ENCODE measurements at places on chromosomes 6 and 20. TPM values are rescaled to one million over a fixed set of nuclear protein-coding genes. Genes with fewer than 3 reads are reported as not detected.

TP53TG5 gene
- not detected for total RNA-seq

PRL gene
- total RNA-seq, result not detected

BPIFA1 gene
- not detected for total RNA-seq

PSORS1C1 gene
- not detected for total RNA-seq

C6orf118 gene
- not detected for total RNA-seq

RAMACL gene
- 0.36 TPM for total RNA-seq

VIP gene
- not detected for total RNA-seq

SAPCD1 gene
- total RNA-seq, result 12.0 TPM

SIRPG gene
- 113 TPM for total RNA-seq

DEFB124 gene
- not detected for total RNA-seq

ADGRF4 gene
- not detected for total RNA-seq

PNPLA1 gene
- total RNA-seq, result not detected

TBX18 gene
- not detected for total RNA-seq

SLC35F1 gene
- total RNA-seq, result not detected

ADTRP gene
- total RNA-seq, result 12.9 TPM

HRH3 gene
- total RNA-seq, result not detected

AIF1 gene
- 45.4 TPM for total RNA-seq

MAP7 gene
- 3.1 TPM for total RNA-seq

CCN6 gene
- not detected for total RNA-seq

RAET1G gene
- not detected for total RNA-seq

SSTR4 gene
- total RNA-seq, result not detected

OTOR gene
- total RNA-seq, result not detected

ABHD16B gene
- not detected for total RNA-seq

SIRPD gene
- total RNA-seq, result not detected

IMPG1 gene
- total RNA-seq, result not detected

THBD gene
- not detected for total RNA-seq

OVOL2 gene
- total RNA-seq, result not detected

RAB44 gene
- total RNA-seq, result 0.07 TPM

Data from activated naive CD4-positive, alpha-beta T cell treated with anti-CD3 and anti-CD28 coated beads, Interleukin-2, amount 10 ng/mL, durations not matched to agents 5 hours and 36 hours (primary cell).